ENCODE measurements at places on chromosomes 5 and 9.

- no peak for DNase-seq
These were observed 9.9 kb upstream of the NR4A3 start for GRCh38 chr9:99811598-99812383.

DNA sequence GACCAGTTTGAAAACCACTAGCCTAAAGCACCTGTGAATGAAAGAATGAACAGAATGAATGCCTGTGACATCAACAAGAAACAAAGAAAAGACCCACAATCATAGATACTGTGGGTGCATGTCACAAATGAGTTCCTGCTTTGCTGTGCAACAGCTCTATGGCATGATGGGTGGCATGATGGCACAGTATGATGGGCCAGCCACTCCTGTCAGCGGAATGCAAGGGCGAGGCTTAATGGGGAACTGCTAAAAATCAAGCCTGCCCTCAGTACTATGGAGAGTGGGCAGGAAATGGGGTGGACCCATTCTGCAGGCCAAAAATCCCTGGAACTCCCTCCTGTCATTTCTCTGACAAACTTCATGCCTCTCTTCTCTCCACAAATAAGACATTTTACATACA, 89.0 kb downstream of the DCP2 start:
- DNase-seq, result no peak

- no peak for DNase-seq
These were observed 173.6 kb upstream of the IER5L start for GRCh38 chr9:129351642-129352145.

- no peak for DNase-seq
These were observed 725.3 kb upstream of the SEMA6A start for GRCh38 chr5:117299936-117300328.

DNA sequence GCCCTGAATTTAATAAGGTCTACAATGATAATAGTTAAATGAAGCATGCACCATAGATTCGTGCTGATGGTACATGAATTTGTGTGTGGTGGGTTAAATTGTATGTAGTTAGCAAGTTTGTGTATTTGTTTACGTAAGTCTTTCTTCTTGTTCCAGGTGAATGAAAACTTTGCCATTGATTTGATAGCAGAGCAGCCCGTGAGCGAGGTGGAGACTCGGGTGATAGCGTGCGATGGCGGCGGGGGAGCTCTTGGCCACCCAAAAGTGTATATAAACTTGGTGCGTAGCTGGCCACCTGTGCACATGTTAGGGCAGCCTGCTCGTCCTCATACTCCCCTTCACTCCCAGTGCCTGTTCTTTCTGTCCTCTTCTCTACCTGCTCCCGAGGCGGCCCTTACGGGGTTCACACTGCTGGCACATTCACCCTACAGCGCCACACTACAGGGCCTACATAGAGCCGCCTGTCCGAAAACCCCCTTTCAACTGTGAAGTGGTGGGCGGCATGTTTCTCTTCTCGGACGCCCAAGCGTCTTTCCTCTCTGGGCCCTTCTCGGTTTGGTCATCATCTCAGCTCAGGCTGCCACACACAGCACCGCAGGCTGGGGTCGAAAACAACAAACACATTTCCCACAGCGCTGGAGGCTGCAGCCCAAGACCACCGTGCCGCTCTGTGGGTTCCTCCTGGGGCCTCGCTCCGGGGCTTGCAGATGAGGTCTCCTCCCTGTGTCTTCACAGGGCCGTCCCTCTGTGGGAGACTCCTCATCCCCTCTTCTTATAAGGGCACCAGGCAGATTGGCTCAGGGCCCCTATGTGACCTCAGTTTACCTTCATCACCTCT, 13.2 kb downstream of the NDUFS6 start:
- no peak for DNase-seq

GRCh38 chr9:106795031-106795430, 67.9 kb upstream of the ZNF462 start:
- no peak for DNase-seq

DNA sequence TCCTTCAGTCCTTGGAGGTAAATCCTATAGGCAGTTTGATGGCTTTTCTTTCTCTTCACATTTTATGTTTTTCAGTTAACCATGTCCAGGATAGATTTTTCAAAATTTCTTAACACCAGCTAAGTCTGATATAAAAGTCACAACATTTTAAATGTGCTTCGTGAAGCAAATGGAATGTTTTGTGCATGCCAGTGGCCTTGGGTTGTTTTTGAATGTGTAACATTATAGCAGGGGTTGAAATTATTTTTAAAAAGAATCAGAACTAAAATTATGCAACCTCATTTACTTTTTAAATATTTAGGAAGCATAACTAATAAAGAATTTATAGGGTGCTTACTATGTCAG, 201.1 kb downstream of the ARHGEF28 start:
- DNase-seq, result no peak

DNA sequence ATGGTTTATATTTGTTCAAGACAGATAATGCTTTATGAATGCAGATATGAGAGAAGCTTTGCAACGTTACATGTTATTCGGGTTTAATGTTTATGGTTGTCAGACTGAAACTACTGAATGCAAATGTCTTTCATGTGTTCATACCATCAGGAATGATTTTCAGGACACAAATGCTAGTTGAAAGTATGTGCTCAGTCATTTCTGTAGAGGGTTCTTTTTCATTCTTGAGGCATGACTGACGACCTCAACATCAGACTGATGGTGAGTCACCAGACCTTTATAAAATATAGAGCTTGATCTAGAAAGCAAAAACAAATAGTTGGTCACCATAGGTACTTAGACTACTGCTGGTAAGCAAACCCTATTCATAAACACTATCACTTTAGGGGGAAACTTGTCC, 287.3 kb upstream of the NUDT12 start:
- no peak for DNase-seq

DNA sequence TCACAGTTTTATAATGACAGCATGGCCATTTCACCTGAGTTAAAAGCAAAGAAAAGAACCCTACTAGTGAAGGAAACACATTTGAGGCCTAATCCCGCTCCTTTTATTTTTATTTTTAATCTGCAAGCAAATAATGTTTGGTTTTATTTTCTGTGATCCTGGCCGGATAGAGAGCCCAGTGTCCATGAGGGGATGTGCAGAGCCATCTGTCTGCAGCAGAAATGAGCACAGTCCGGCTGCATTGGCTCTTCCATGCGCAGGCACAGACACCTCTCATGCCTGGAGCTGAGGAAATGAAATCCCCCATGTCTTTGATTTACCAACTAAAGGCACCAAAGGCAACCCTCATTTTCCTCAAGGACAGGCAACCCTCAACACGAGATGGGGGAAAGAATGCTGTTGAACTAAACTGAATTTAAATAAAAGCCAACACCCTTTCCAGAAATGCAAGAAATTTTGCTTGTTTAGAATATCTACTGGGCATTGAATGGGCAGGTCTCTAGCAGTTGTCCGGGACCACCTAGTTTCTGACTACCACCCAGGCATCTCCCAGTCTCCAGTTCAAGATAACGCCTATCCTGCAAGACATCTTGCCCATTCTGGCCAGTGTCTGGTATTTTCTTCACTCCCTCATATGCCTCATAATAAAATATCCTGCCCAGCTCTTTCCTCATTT, 47.9 kb upstream of the SEMA6A start:
- DNase-seq, result peak; percentile 30

DNA sequence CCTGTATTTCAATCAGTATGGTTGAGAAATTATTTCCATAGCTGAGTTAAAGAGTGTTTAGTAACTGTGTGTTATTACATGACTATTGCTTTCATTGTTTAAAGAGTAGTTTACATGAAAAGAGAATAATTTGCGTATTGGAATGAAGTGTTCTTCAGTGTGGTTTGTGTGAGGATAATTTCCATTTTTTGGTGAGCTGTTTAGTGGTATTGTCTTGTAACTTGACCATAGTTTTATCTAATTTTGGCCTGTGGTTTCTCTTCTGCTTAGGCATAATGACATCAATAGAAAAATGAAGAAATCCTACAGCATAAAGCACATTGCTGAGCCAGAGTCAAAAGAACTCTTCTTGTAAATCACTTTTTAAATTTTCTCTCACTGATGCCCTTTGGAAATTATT, 151.2 kb downstream of the SNCAIP start:
- DNase-seq, result no peak

- DNase-seq, result no peak
These were observed 163.4 kb downstream of the GHR start for GRCh38 chr5:42586625-42587024.

- DNase-seq, result no peak
These were observed 91.1 kb upstream of the RANBP3L start for GRCh38 chr5:36392818-36393217.

- no peak for DNase-seq
These were observed 69.5 kb downstream of the USP20 start for GRCh38 chr9:129904734-129905133.

- DNase-seq, result no peak
These were observed 221.7 kb downstream of the FSTL4 start for GRCh38 chr5:133390416-133391353.

DNA sequence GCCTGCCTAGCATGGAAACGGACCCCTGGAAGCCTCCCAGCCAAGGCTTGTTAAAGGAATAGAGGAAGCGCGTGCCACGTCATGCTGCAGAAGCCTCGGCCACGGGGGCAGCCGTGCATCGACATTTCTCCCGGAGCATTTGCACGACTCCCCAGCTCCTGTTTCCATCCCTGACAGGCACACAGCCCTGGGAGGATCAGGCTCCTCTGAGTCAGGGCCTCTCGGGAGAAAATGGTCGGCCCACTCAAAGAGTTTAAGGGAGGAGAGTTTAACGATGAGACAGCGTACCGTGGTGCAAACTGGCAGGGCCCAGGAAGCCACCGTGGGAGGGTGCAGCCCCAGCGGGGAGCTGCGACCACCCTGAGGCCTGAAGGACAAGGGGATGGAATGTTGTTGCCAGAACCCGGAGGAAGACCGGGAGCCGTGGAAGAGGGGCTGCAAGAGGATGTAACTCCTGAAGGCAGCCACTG, 213.6 kb downstream of the PAX5 start:
- DNase-seq, result no peak

GRCh38 chr5:172502410-172502809, 48.1 kb upstream of the SH3PXD2B start:
- DNase-seq, result no peak

- no peak for DNase-seq
These were observed 412.8 kb downstream of the TLE4 start for GRCh38 chr9:79984429-79985067.

DNA sequence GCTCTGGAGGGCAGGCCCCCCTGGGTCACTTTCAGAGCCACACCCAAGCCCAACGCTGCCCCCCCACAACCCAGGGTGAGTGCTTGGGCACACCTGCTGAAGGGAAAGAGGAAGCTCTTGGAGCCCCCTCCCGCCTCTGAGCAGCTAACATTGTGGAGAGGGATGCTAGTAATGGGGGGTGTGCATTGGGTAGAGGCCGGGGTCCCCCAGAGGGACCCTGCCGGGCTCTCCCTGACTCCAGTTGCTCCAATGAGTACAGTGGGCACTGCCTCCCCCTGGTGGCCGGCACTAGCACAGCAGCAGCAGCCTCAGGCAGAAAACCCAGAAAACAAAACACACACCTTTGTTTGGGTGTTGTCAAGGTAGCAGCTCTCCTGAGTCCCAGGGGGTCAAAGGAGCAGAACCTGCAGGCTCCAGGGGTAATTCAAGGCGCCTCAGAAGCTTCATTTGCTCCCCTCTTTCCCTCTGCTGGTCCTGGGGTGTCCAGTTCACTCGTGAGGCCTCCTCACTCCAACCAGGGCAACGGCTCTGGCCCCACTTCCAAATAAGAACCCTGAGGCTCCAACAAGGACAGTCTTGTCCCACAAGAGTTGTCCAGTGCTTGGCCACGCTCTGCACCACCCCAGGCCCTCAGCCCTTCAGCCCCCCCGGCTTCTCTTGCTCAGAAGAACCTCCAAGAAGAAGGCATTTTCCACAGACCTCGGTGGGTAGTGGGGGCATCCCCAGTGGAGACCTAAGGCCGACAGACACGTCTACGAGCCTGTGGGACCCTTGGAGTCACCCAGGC, 16.1 kb downstream of the GBGT1 start:
- peak; percentile 70 for DNase-seq

DNA sequence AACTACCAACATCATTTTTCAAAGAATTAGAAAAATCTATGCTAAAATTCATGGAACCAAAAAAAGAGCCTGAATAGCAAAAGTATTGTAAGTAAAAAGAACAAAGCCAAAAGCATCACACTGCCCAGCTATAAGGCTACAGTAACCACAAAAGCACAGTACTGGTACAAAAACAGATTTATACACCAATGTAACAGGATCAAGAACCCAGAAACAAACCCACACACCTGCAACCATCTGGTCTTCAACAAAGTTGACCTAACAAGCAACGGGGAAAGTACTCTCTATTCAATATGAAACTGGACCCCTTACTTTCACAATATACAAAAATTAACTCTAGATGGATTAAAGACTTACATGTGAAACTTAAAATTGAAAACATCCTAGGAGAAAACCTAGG, 94.2 kb upstream of the TARS1 start:
- DNase-seq, result no peak

- DNase-seq, result no peak
These were observed 127.1 kb downstream of the GOLPH3 start for GRCh38 chr5:32047056-32047455.

- peak; percentile 61 for DNase-seq
These were observed 13.3 kb downstream of the CAPSL start for GRCh38 chr5:35924950-35925722.

- no peak for DNase-seq
These were observed 82.7 kb downstream of the SHC3 start for GRCh38 chr9:89095761-89096528.

- DNase-seq, result no peak
These were observed 225.3 kb downstream of the AGTPBP1 start for GRCh38 chr9:85516455-85516854.

DNA sequence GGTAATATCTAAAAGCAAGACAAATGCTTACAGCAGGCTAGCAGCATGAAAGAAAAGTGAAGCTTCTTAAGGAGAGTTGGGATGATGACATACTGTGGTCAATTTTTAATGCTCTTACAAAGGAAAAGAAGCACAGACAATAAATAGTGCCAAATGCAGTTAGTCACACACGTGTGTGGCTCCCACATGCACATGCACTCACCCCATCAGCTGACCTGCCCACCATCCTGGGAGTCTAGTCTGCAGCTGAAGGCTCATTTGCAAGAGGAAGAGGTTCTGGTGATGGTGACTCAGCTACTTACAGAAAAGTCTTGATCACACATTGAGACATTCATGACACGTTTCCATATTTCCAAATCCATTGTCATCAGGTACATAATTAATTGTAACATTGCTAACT, 129.3 kb downstream of the MRPL36 start:
- DNase-seq, result no peak

GRCh38 chr9:29575219-29575618, 2001.9 kb upstream of the C9orf72 start:
- no peak for DNase-seq

GRCh38 chr9:22053178-22053577, 44.1 kb upstream of the CDKN2B start:
- no peak for DNase-seq

DNA sequence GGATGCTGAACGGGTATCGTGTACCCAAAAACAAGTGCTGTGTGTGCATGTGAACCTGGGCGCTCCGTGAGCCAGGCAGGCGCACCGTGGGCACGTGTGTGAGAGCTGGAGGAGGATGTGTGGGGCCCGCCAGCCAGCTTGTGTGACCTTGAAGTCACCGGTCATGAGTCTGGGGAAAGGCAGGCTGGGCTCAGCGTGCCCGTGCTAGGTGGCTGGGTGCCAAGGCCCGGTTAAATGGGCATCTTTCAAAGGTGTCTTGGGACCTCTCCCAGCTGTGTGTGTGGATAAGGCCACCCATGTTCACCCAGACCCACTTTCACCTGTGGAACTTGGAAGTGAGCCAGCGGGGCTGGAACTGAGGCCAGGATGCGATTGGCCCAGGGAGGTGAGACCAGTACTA, 3.4 kb downstream of the KCNT1 start:
- no peak for DNase-seq

- peak; percentile 44 for DNase-seq
These were observed 63.6 kb downstream of the RNF180 start for GRCh38 chr5:64229163-64229774.

Measured in hippocampal formation (tissue), 2 donors.